ENCODE measurements at places on chromosomes 1 and 21. TPM values are rescaled to one million over a fixed set of nuclear protein-coding genes. Genes with fewer than 3 reads are reported as not detected.

Gene SMCP
- polyA plus RNA-seq: not detected

Gene ACTL8
- polyA plus RNA-seq: not detected

Gene ETNK2
- 24.2 TPM for polyA plus RNA-seq

- no peak for DNase-seq
Observed at GRCh38 chr21:31997191-31997590, 124.4 kb downstream of the HUNK start.

GRCh38 chr1:5479876-5480646, 512.2 kb downstream of the NPHP4 start:
- DNase-seq: no peak

DNA sequence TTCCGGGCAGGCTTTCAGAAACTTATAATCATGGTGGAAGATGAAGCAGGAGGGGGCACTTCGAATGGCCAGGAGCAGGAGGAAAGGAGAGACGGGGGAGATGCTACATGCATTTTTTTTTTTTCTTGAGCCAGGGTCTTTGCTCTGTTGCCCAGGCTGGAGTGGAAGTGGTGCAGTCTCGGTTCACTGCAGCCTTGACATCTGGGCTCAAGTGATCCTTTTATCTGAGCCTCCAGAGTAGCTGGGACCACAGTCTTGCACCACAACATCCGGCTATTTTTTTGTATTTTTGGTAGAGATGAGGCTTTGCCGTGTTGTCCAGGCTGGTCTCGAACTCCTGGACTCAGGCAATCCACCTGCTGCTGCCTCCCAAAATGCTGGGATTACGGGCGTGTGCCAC, 61.6 kb downstream of the SELENOF start:
- DNase-seq: no peak

GRCh38 chr1:203461717-203462116, 13.9 kb upstream of the PRELP start:
- DNase-seq: no peak
